ENCODE measurements at places on chromosomes 11 and 22.

- ATAC-seq = no peak
These were observed 23.9 kb upstream of the CYP2D6 start for GRCh38 chr22:42154293-42155052.

DNA sequence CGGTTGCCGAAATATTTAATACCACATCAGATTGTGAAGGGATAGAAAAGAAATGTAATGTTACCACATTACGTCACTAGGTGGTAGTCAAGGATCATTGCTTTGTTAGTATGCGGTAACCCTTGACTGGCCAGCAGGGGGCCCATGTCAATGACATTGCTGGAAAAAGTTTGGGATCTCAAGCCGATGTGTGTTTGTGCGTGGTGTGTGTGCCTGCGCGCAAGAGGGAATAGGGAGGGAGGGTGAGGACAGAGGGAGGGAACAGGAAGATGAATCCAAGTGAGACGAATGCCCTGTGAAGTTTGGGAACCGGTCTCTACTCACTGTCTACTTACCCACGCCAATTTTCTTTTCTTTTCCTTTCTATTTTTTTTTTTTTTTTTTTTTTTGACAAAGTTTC, 10.7 kb upstream of the MRGPRX2 start:
- ATAC-seq = peak; percentile 90

GRCh38 chr22:31440681-31441080, 41.3 kb downstream of the DRG1 start:
- ATAC-seq = no peak

GRCh38 chr11:134164490-134165370, 59.0 kb downstream of the NCAPD3 start:
- no peak for ATAC-seq

DNA sequence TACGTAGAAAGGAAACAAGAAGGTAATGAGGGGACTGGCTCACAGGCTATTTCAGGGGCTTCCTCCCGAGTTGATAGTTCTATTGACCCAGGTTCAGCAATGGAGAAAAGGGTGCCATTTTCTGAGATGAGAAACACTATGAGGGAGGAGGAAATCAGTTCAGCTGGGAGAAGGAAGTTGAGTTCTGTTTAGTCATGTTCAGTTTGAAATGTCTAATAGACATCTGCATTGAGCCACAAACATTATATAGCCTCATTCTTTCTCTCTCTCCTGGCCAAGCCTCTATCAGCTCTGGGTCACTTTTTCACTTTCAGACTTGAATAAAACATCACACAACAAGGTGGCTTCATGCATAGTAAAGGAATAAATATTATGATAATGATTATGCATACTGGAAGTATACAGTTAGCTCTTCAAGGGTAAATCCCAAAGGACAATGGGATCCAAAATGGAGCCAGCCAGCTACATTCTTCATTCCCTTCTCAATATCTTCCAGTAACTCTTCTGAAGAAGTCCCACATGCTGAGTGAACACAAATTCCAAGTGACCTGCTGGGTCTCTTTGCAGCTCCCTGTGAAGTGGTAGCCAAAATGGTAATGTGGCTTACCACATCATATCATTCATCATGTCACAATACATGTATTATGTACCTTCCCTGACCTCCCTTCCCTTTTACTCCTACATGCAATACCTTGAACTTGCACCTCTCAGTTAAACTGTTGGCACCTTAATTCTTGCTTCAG, 80.9 kb upstream of the CD44 start:
- peak; percentile 45 for ATAC-seq

DNA sequence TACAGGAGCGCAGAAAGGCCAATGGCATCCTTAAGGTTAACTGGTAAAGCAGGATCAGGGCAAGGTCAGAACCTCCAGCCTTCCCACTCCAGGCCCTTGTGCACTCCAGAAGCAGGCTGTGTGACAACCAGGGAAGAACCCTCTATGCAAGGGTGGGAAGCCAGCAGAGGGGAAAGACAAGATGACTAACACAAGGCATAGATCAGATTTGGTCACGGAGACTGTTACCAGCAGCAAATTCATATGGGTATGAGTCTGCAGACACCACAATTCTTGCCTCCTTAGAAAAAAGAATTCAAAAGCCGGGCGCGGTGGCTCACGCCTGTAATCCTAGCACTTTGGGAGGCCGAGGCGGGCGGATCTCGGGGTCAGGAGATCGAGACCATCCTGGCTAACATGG, 39.8 kb upstream of the MTNR1B start:
- no peak for ATAC-seq

- no peak for ATAC-seq
These were observed 102.7 kb upstream of the SEZ6L start for GRCh38 chr22:26066534-26066933.

DNA sequence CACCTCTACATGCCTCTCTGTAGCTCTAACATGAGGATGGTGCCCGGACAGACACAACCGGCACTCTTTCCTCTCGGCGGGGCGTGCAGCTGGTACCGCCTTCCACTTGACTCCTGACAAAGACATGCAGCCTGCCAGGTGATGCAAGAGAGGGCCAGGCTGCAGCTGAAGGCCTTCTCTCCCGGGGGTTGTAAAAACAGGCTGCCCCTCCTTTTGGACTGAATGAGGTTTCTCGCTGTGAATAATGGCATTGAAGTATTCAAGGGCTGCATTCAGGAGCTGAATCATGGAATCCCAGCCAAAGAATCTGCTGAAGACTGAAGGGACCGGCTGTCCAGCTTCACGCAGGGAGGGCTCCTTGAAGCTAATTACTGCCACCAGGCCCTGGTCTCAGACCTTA, 110.9 kb downstream of the GALNT18 start:
- peak; percentile 48 for ATAC-seq

- peak; percentile 72 for ATAC-seq
These were observed 14.3 kb downstream of the ATP5MG start for GRCh38 chr11:118415739-118416068.

DNA sequence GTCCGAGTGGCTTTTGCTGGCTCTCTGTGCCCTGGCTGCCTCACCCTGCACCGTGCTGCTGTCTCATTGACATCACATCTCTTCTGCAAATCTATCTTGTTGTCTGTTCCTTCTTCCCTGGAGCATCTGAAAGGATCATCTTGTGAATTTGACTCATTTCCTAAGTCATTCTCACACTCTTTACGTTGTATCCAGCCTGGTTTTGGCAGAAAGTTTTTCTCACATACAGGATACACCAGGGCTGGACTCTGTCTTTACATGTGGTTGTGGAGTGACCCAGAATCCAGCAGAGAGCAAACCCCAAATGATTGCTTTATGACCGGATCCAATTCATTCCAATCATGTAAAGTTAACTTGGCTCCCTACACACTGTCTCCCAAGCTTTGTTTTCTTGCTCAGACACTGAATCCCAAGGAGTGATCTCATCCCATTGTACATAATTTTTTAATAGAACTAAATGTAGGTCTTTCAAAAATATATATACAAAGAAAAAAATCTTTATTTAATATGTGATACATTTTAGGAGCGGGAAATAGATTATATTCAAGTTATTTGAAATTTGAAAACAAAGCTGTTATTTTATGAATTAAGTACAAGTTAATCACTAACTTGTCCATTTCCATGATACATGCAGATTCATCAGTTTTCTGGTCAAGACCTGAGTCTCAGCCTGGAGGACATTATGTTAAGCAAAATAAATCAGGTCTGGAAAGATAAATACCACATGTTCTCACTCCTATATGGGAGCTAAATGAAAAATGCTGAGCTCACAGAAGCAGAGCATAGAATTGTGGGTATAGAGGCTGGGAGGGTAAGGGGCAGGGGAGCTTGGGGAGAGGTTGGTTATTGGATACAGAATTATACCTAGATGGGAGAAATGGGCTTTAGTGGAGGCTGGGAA, 2.9 kb upstream of the RFPL1 start:
- ATAC-seq = no peak

DNA sequence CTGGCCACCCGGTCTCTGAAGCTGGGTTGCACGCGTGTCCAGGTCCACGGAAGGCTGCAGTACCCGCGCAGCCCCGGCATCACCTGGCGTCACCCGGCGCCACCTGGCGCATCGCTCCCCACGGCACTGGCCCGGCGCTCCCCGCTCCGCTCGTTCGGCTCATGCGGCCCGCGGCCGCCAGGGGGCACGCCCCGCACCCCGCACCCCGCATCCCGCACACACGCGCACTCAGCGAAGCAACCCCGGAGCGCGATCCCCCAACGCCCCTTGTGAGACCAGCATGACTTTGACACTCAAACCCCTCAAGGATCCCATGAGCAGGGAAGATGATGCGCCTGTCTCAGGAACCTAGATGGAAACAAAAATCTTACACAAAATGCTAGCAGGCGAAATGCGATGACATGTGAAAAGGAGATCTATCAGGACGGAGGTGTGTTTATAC, 11.9 kb downstream of the B3GNT6 start:
- ATAC-seq = peak; percentile 83

DNA sequence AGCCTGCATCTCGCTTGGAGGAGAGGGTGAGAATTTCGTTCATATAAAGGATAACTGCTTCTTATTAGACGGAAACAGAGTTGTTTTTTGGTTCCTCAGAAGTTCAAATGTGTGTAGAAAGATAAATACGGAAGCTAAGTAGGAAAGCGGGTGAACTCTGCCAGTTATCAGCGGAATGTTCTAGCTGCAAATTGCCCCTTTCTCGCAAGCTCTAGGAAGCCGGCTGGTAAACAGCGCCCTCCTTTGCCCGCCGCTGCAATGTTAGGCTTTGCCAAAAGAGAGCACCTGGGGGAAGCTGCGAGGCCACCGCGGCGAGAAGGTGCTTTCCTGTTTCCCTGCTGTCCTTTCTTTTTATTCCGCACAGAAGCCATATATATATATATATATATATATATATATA, 67.0 kb downstream of the IGLL5 start:
- ATAC-seq = no peak

- no peak for ATAC-seq
These were observed 67.7 kb downstream of the TMPRSS5 start for GRCh38 chr11:113638376-113638775.

DNA sequence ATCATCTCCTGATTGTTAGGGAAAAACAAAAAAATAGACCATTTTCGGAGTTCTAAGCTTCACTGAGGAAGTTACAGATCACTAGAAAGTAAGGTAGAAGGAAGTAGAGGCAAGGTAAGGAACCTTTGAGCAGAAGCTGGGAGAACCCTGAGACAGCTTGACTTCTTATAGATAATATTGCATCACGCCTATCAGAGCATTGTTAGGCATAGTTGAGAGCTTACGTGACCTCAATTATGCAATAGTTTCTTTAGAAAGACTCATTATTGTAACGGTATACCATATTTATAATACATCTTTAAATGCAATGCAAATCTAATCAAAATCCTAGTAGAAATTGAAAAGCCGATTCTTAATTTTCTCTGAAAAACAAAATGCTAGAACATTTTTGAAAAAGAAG, 4.9 kb downstream of the TBRG1 start:
- ATAC-seq = no peak

DNA sequence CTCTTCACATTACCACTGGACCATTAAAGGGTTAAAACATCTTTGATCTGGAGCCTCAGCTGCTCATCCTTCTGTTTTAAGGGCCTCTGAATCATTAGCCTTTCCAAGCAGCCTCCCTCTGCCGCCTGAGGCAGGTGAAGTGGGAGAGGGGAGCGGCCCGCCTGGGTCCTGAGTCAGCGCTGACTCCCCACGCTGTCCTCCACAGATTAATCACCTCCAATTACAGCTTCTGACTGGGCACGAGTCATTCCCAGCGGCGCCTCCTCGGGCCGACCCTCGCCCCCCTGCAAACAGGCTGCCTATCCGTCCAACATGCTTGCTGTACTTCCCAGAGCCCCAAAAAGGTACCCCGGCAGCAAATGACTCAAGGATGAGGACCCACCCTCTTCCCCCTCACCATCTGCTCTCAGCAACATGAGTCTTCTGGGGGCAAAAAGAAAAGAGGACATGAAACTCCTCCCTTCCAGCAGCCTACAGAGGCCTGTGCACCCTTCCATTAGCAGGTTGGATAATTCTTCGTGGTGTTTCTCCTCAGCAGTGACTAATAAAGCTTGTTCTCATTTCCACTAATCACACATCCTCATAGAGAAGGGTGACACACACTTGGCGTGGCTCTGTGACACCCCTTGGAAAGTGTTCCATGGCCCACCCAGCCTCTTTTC, 44.3 kb upstream of the JAM3 start:
- ATAC-seq = peak; percentile 88

GRCh38 chr22:47194476-47195155, 432.2 kb downstream of the TBC1D22A start:
- ATAC-seq = no peak

GRCh38 chr11:7977232-7977917, 9.8 kb upstream of the EIF3F start:
- ATAC-seq = no peak

- peak; percentile 63 for ATAC-seq
These were observed 37.2 kb upstream of the ACER3 start for GRCh38 chr11:76823481-76824028.

All from esophagus mucosa (tissue), 1 donor.